Stimulated activated CD8-positive, alpha-beta memory T cell treated with anti-CD3 and anti-CD28 coated beads, Interleukin-2, amount 100 ng/mL, for 1 hour (primary cell): ENCODE measurements at places on chromosomes 5 and 9.

DNA sequence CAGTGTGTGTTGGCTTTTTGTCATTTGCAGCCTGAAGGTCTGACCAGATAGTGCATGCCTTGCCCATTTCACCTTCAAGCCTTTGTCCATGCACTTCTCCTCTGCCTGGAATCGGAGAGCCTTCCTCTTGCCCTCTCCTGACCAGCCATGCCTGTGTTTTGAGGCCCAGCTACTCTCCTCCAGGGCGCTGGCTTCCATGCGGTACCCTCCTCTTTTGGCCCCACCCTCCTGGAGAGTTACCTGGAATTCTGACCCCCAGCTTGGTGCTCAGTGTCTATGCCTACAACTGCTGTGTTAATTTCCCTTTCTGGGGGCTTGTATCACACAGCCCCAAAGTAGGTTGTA lies 52.5 kb downstream of the CXXC5 start:
- no peak for DNase-seq

- no peak for DNase-seq
Observed at GRCh38 chr5:12277504-12278192, 373.4 kb upstream of the CTNND2 start.

DNA sequence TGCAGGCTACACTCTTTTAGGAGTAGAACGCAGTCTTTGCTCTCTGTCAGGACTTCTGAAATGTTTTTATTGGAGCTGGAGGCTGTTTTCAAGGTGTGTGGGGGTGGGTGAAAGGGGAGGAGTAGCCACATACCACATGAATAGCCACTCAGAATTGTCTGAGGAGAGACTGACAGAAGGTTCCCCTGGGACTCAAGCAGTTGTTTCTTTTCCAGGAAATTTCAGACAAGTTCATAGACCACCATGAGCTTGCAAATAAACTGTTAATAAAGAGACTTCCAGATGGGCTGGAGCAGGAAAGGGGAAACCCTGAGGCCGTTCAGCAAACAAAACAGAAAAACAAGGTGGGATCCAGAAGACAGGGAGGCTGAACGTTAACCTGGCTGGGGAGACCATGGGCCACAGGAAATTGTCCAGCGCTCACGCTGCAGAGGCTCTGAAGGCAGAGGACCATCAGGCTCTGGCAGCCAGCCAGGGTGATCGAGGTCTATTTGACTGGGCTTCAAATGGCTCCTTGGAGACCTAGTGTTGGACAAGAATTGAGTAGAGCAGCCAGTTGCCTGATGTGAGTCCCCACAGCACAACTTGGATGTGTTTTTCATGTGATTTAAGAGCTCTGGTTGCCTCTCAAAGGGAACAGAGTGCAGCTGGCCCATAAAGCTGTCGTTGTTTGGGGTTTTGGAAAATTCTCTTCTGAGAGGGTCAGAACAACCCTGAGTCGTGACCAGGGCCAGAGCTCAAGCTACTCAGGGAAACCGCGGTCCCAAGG lies 159.2 kb upstream of the RAI14 start:
- no peak for DNase-seq

GRCh38 chr5:54515634-54516033 lies 1.9 kb upstream of the SNX18 start:
- no peak for DNase-seq

DNA sequence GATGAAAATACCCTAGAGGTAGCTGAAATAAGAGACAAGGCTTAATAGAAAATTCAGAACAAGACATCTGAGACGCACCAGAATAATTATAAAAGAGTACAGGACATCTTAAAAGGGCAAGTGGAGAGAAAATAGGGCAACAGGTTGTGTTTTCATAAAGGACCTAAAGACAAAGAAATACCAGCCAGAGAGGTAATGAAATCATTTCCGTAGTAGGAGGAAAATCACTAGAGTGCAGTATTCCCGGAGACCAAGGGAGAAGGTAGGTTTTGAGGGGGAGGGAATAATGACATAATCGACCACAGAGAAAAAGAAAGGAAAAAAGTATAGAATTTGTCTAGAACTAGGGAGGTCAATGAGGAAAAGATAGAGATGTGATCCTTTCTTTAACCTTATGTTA lies 26.2 kb upstream of the CTNNAL1 start:
- no peak for DNase-seq

DNA sequence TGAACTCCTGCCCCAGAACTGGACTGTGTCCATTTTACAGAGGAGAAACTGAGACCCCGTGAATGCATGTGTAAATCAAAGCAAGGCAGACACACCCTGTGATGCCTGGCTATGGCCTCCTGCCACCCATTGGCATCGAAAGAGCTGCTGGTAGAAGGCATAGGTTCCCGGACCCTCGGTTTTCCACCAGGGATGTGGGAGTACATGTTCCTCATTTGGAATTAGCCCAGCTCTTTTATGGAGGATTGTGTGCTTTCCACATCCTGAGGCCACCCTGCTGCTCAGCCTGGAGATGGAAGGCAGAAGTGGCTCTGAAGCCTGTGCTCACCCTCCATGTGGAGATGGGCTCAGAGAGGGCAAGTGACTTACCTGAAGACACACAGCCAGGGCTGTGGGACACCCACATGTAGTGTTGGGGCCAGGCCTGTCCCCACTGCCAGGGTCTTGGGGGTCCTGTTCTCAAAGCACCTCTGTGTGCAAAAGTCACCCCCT lies 2.8 kb downstream of the SUSD3 start:
- DNase-seq: no peak

GRCh38 chr5:115815006-115815692 lies 1.3 kb downstream of the CDO1 start:
- no peak for DNase-seq

- DNase-seq: no peak
Observed at GRCh38 chr5:179762079-179762780, 29.6 kb downstream of the MAML1 start.

- no peak for DNase-seq
Observed at GRCh38 chr9:110599468-110599867, 19.9 kb upstream of the SVEP1 start.

DNA sequence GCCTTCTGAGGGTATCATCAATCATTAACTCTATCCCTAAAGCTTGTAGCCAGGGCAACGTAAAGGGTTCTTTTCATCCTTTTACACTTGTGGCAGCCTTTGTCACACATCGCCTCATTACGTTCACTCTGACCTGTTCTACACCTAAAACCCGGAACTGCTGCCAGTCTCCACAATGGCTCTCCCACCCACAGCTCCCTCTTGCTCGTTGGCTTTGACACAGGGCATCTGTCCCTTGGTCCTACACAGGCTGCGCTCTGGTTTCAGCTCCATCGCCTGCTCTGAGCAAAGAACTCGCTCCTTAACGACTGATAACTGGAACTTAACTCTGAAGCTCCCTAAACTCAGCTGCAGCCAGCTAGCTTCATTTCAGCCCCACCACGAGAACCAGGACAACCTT lies 112.8 kb upstream of the CTNND2 start:
- no peak for DNase-seq

GRCh38 chr5:126104951-126105350 lies 318.3 kb upstream of the GRAMD2B start:
- DNase-seq: no peak

DNA sequence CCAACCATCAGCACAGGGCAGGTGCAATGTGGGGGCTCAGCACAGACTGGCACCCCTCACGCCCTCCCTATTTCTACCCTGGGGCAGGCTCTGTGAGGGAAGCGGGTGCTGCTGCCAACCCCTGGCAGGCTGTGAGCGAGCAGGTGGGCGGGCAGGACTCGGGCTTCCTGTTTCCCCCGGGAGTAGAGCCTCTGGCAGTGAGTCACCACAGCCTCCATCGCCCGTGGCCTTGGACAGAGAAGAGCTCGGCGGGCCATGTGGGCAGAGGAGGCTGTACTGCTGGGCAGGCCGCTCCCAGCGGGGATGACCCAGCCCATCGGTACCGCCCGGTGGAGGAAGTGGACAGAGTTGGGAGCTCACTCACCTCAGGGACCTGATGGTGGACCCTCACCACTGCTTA lies 16.6 kb downstream of the KCNT1 start:
- no peak for DNase-seq

- DNase-seq: no peak
Observed at GRCh38 chr9:33419708-33420303, 17.4 kb upstream of the AQP7 start.

DNA sequence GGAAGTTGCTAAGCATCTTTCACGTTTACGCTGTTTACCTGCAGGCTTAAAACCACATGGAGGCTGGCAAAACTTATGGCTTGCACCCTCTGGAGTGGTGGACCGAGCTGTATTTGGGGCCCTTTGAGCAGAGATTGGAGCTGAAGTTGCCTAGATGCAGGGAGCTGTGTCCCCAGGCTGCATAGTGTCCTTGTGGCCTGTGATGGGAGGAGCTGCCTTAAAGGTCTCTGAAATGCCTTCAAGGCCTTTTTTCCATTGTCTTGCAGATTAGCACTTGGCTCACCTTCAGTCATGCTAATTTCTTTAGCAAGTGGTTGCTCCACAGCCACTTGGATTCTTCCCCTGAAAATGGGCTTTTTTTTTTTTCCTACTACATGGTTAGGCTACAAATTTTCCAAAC lies 81.5 kb upstream of the CHD1 start:
- DNase-seq: no peak

DNA sequence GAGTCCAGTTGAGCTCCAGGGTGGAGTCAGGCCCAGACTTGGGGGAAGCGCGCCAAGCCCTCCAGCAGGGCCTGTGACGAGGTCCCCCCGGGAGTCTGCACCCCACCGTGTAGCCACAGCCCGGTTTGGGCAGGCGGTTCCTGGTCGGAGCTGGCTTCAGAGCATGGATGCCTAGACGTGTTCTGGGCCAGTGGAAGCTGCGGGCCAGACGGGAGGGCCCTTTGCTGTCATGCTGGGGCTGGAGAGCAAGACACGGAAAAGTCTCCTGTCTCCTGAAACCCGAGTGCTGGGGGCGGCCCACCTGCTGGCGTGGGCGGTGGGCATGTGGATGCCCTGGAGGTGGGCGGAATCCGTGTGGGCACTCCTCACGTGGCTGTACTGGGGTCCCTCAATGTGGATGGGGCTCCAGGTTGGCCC lies 1.9 kb downstream of the GPSM1 start:
- no peak for DNase-seq

- no peak for DNase-seq
Observed at GRCh38 chr5:133830911-133831310, 137.5 kb downstream of the C5orf15 start.

GRCh38 chr5:138611678-138612218 lies 36.5 kb upstream of the HSPA9 start:
- no peak for DNase-seq

- DNase-seq: no peak
Observed at GRCh38 chr5:135377751-135378680, 21.0 kb downstream of the MACROH2A1 start.

DNA sequence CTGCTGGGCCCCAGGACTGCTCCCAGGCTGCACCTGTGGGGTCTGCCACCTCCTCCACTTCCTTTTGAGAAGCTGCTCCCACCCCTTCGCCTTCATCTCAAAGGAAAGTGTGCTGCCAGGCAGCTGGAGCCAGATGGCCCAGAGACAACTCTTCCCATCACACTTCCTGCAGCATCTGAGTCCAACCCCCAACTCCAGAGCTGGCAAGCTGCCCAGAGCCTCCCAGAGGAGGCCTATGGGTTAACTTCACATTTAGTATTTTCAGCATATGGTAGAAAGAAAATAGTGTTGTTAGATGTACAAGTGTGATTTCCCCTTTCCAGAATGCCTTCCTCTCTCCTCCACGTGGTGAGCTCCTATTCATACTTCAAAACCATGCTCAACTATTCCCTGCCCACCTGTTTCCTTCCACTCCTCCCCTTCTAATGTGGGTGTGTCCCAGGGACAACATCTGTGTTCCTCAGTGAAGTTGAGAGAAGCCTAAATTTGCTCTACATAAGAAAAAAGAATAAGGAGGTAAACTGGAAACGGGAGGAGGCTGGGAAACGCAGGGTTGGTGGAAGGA lies 38.6 kb upstream of the KCNMB1 start:
- no peak for DNase-seq

DNA sequence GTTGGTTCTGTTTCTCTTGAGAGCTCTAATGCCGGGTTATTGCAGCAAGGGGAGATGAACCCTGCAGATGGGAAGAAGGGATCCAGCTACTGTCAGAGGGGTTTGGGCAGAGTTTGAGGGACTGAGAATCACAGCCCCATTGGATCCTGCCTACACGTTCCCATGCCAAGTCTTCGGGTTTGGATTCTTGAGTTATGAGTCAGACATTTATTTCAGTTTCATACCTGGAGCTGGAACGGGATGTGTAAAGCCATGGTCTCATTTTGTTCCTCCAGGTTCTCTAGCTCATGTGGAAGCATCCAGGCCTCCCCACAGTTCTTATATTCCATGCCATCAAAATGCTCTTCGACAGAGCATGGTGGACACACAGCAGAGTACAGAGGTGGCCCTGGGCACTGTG lies 275.4 kb upstream of the IRX4 start:
- DNase-seq: no peak

DNA sequence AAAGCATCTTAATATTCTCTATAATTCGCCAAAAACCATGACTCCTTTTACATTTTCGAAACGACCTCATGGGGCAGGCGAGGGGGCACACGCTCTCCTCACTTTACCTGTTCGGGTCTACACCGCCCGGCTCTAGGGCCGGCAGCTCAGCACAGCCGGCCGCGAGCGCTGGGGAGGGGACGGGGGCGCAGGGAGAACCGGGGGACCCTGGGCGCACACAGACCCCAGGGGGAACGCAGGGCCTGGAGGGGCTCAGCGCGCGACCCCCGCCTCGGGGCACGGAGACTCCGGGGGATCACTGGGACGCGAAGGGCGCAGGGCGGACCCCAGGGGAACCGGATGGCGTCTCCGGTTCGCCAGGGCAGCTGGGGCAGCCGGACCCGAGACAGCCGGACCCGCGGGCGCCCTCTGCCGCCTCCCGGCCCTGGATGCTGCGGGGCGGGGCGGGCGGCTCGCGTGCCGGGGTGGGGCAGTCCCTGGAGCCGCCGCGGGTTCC lies at the start of gene AHRR:
TSS of gene AHRR (plus strand) at position 485 of the 496 bp plus-strand sequence. CDS start 22,189 bp downstream, outside the sequence.
- DNase-seq: no peak

DNA sequence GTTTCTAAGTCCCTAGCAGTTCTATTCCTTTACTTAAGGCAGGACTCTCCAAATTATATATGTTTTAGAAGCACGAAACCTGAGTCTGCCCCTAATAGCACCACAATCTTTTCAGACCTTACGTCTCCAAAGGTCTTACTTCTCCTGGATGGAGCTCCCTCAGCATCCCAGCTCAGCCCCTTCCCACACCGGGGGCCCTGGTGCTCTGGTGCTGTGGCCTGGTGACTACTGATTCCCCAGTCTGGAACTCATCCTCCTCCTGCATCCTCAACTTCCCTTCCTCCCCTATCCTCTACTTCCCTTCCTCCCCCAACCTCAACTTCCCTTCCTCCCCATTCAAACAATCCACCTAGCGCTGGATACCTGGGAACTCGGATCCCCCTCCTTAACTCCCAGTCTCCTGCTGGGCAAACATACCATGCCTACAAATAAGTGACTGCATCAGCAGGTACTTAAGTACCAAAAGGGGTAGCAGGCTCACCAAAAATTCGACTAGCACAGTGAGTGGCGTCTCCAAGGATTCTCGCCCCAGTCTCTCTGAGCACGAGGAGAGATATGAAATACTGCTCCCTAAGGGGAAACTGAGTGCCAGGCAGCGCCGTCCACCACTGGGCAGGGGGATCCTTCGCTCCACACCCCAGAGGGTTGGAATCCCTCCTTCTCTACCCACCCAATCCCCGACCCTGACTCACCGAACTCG lies 831 bp downstream of the IGFBPL1 start:
- no peak for DNase-seq
